ENCODE measurements at places on chromosomes 2 and 18.

DNA sequence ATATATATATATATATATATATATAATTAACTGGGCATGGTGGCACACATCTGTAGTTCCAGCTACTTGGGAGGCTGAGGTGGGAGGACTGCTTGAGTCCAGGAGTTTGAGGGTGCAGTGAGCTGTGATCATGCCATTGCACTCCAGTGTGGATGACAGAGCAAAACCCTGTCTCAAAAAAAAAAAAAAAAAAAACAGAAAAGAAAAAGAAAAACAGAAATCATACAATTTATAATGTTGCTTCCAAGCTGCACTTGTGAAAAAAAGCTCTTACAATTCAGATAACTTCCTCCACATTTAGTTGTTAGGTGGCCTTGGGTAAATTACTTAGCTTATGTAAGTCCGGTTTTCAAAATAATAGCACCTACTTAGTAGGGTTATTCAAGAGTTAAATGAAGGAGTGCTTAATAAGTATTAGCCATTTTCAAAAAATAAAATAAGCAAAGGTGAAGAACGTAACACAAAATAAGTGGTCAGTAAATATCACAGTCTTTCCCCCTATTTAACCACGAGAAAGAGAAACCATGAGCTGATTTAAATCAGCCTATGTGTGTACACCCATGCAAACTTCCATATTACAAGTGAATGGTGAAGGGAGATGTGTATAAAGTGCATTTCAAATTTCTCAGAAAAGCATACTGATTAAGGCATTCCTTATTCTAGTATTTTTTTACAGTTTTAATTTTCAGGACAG, 2.3 kb downstream of the WIPF1 start:
- no peak for DNase-seq

GRCh38 chr2:222792001-222792611, 68.7 kb upstream of the ACSL3 start:
- DNase-seq = no peak

DNA sequence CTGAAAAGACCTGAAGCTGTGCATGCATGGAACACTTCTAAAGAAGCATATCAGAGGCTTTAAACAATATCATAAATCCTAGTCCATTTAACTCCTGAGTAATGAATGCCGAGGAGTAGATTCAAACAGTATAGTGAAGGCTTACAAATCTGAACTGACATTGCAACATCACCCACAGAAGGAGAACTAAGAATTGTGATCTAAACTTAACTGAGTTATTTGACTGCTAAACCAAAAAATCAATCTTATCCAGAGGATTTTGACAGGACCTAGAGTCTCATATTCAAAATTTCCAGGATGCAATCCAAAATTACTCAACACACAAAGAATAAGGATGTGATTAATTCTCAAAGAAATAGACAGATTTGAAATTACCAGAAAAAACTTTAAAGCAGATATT, 181.0 kb downstream of the SLC39A10 start:
- DNase-seq = no peak

DNA sequence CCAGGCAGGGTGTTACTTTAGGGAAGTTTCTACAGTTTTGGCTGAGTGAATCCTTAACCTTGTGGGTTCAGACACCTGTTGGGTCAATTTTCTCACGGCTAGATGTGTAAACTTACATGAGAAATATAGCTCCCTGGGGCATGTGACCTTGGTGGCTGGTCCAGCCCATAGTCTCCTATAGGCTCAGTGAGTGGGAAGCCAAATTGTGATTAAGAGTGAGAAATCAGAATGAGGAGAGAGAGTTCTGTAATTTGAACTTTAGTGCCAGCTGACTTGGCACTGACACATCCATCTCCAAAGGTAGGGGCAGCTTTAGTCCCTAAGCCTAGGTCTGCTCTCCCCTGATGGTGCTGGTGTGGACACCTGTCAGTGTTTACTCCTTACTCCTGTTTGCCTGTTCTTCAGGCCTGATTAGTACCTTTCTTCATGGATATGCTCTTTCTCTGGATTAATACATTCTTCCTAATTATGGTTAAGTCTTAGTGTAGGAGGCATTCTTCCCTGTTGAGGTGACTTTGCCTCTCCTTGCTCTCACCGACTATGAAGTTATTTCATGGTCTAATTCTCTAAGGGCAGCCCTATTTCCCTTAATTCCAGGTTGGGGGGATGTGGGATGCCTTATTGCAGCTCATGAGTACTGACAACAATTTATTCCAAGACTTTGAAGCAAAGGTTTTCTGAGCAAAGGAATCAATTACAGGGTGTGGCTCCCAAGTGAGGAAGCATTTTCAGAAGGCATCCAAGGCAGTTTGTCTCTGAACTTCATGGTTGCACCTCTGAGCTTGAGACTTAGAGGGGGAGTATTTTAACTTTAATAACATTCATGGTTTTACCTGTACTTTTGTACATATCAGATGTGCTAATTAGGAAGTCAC, 177.3 kb downstream of the DYSF start:
- DNase-seq = no peak

- no peak for DNase-seq
These were observed 40.2 kb upstream of the EML4 start for GRCh38 chr2:42128721-42129486.

DNA sequence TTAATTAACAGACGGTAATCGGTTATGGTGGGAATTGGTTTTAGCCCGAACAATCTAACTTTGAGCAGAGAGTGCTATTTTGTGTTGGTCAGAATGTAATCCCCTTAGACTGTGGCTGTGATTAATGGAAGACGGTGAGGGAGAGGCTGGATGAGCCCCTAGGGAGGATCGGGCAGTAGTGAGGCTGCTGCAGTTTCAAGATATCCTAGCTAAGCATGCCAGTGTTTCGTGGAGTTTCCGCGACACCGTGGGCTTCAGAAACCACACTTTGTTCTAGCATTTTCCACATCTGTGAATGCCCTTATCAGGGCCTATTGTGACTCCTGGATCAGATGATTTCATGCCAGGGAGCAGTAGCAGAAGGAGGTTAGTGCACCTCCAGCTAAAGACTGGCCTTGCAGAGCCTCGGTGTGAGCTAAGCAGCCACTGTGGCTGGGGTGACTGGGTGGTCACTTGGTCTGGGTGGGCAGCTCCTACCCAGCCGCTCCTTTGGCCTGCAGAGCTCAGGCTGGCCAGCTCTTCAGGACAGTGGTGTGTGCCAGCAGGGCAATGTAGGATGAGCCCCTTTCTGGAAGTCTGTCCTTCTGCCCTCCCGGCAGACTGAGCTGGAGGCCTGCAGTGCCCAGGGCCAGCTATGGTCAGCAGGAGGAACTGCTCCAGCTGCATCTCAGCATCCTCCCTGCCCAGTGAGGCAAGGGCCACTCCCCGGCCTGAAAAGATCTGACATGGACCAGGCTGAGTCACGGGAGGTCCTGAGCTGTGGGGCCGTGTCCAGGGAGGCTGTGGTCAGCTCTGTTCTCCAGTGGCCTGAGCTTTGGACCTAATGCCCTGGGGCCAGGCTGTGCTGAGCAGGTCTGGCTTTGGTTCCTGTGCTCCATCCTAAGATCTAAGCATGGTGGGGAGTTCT, 142.6 kb upstream of the GPC1 start:
- no peak for DNase-seq

- peak; percentile 67 for DNase-seq
These were observed 13.0 kb downstream of the TEX44 start for GRCh38 chr2:231605607-231606091.

GRCh38 chr2:203673933-203674332, 32.5 kb upstream of the CD28 start:
- DNase-seq = no peak

GRCh38 chr18:67417864-67418523, 98.5 kb downstream of the DSEL start:
- no peak for DNase-seq

DNA sequence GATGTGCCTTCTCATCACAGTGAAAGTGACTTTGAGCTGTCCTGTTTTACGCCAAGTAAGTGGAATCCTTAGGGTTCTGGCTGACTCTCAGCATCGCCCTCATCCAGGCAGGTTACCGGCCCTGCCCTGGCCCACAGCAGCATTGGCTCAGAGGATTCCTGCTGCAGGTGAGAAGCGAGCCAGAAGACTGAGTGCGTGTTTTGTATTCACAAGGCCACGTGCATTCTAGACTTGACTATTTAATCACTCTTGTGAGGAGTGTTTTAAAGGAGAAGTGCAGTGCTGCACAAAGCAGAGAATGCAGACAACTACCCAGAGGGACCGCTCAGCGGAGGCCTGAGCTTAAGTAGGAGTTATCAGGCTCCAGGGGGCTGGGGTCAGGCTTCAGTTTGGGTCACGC, 48.3 kb downstream of the LAMA3 start:
- no peak for DNase-seq

GRCh38 chr2:112055730-112056625, 909 bp downstream of the TMEM87B start:
- DNase-seq = peak; percentile 39

DNA sequence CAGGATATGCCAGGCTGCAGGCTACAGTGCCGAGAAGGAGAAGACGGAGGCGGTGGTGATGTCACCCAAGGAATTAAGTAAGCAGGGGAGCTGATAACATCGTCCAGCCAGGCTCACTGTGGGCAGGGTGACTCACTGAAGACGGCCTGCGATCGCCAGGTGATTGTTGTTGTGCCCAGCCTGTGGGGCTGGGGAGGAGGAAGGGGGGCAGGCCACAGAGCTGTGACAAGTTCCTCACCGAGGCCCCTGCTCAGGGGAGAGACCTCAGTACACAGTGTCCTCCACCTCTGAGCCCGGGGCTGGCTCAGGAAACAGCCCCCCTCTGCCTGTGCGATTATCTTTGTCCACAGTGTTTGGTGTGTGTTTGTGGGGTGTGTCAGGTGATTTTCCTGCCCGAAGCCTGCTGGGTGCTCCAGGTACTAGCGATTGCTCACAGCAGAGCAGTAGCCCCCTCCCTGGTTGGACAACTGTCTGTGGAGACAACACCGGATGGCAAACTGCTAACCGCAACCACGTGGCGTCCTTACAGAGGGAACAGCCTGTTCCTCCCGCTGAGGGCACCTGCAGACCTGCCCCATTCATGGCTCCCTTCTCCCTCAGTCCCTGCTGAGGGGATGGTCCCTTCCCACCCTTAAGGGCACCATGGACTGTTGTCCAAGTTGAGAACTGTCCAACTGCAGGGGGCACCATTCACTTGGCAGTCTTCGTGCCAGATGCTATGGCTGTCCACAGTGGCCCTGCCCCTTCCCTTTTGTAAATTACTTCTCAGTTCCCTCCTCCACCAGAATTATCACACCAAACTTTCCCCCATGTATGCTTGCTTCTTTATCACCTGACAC, 95.1 kb downstream of the ZFP36L2 start:
- DNase-seq = no peak

DNA sequence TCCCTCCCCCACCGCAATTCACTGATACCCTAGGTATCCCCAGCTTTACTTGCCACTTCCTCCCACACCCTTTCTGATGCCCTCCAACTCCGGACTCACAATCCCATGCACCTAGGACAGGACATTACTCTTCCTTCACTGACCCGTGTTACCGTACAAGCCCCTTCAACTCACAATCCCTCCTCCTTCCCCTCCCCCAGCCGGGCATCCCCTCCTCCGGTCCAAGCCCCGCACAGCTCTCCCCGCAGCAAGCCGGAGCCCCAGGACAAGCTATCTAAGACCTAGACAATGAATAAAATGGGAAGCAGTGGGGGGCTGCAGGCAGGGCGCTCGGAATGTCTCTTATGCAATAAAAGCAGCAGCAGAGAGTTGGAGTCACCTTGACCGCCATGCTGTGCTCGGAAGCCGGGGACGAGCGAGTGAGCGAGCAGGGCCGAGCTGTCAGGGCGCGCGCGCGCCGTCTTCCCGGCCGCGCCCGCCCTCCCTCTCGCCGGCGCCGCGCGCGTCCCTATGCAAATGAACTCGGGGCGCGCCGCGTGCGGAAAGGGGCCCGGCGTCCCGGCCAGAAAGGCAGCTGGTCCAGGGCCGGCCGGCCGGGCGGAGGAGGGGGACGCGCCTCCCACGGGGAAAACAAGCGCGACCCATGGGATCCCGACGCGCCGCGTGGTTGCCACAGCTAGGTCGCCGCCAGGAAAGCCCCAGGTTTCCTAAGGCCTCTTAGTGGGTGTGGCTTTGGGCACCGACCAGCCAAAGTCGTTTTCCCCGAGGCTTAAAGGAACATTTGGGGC, at the start of gene SLC25A12:
TSS of gene SLC25A12 (minus strand) at position 421 of the 788 bp plus-strand sequence. CDS start at position 391, 30 bp downstream.
- DNase-seq = peak; percentile 71

- DNase-seq = no peak
These were observed 41.4 kb upstream of the DTNB start for GRCh38 chr2:25714740-25715139.

GRCh38 chr2:181828122-181828705, 63.3 kb upstream of the ITPRID2 start:
- no peak for DNase-seq

GRCh38 chr2:119338826-119339561, 27.6 kb downstream of the C2orf76 start:
- DNase-seq = no peak

- no peak for DNase-seq
These were observed 26.8 kb upstream of the SLC9A2 start for GRCh38 chr2:102592601-102593000.

Measured in SHP77 (cell line).